Activated naive CD8-positive, alpha-beta T cell treated with anti-CD3 and anti-CD28 coated beads, Interleukin-2, amount 50 U/mL, for 24 hours (primary cell): ENCODE measurements at places on chromosomes 5 and 9.
A peak's percentile ranks its signal among the peaks of the same experiment; 100 is the strongest.

GRCh38 chr9:125600194-125600593 is 106.8 kb downstream of the MAPKAP1 start:
- no peak overlapping the region for H3K27ac ChIP-seq
- H3K4me1 ChIP-seq = peaks cover 14% of the 10 kb centered on the region
- no peak for DNase-seq
- H3K36me3 ChIP-seq = peaks cover 22% of the 10 kb centered on the region
- no peak overlapping the region for H3K4me3 ChIP-seq

DNA sequence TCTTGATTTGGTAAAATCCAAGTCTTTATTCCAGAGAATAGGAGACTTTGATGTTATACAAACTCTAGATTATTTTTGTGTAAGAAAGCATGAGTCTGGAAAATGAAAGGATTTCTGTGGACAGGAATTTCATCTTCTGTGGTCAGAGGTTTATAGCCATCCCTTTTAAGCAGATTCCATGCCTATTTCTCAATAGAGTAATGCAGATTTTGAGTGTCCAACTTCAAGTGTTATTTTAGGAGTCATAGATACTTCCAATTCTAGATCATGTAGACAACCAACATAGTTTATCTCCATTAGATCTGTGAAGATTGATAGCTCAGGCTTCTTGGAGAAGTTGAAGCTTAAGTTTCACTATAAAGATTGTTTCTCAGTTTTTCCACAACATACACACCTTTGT is 379.7 kb downstream of the PSAT1 start:
- H3K27me3 ChIP-seq = no peaks in the 10 kb centered on the region
- H3K4me3 ChIP-seq = no peak overlapping the region
- H3K4me1 ChIP-seq = no peaks in the 10 kb centered on the region

DNA sequence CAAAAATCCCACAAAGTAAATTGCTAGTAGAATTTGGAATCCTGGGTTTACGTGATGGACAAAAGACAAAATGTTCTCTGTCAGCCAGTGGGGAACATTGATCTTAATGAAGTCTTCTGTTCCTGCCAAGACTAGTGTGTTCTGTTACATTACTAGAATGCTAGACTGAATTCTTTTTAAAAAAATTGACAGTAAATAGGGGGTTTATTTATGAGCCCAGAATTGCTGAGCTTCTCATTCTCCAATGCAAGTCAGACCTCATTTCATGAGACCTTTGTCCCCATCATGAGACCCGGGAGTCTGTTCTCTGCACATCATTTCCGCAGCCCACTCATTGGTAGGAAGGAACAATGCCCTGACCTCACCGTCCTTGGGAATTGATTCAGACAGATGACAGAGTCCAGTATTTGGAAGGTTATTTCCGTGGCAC is 173.8 kb upstream of the OTULINL start:
- no peak overlapping the region for H3K4me3 ChIP-seq
- DNase-seq = no peak
- no peak overlapping the region for H3K27ac ChIP-seq
- H3K36me3 ChIP-seq = peaks cover 4% of the 10 kb centered on the region
- peaks cover 2% of the 10 kb centered on the region for H3K27me3 ChIP-seq

GRCh38 chr9:92724528-92725265 is 39.9 kb downstream of the BICD2 start:
- no peak for DNase-seq
- H3K4me1 ChIP-seq = peaks cover 23% of the 10 kb centered on the region
- H3K4me3 ChIP-seq = no peak overlapping the region
- no peaks in the 10 kb centered on the region for H3K27me3 ChIP-seq

- H3K4me3 ChIP-seq = no peak overlapping the region
- H3K36me3 ChIP-seq = no peaks in the 10 kb centered on the region
- H3K27me3 ChIP-seq = peaks cover 6% of the 10 kb centered on the region
- DNase-seq = no peak
- peaks cover 28% of the 10 kb centered on the region for H3K4me1 ChIP-seq
- H3K27ac ChIP-seq = no peak overlapping the region
These were observed 135.2 kb upstream of the HMHB1 start for GRCh38 chr5:143676802-143677201.

- H3K27ac ChIP-seq = no peak overlapping the region
- no peaks in the 10 kb centered on the region for H3K36me3 ChIP-seq
- H3K4me3 ChIP-seq = no peak overlapping the region
These were observed 138.1 kb upstream of the TLE4 start for GRCh38 chr9:79433703-79434102.

DNA sequence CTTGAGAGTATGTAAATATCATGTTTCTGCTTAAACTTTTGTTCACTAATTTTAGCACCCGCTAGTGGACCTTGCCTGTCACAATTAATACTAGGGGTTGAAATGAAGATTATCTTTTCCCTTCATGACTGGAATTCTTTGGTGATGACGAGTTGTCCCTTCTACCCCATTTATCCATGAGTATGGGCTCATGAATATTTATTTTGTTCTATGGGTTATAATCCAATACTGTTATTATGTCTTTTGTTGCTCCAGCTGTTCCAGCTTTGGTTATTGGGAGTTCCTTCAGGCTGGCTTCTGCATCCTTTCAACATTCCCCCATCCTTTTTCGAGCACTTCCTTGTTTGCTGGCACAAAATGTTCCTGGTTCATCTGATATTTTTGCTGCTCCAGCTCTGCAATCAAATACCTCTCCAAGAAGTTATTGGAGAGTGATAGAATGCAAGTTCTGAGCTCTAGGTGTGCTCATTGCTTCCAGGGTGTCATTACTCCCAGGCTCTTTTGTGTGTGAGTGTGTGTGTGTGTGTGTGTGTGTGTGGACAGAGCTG is 19.7 kb upstream of the ARHGEF28 start:
- H3K27me3 ChIP-seq = peaks cover 8% of the 10 kb centered on the region
- no peaks in the 10 kb centered on the region for H3K36me3 ChIP-seq
- DNase-seq = no peak
- H3K4me3 ChIP-seq = no peak overlapping the region

DNA sequence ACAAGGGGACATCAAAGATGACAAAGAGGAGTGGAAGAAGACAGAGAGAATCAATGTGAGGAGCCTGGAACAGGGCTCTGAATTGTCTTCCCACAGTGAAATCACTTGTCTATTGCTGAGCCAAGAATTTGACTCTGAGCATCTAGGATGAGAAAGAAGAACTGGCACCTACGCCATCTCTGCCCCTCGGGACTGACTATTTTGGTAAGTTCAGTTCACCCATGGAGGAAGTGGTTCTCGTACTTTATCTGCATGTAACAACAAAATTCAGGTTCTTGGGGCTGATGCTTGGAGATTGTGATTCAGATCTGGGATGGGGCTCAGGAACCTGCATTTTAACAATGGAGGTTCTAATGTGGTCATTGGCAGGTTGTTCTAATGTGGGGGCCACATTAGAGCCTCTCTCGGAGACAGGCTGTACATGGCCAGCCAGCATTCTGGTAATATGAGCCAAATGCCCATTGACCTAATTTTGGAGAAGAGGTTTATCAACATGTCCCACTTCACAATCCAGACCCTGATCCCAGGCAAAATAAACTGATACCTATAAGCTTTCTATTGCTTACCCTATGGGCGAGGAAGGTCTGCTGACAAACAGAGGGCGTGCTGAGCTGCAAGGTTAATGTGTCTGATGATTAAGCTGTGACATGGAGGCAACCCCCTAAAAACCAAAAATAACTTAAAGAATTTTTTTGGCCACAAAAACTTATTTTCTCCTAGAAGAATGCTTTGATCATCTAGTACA is 2.7 kb upstream of the IL12B start:
- H3K4me3 ChIP-seq = no peak overlapping the region
- no peak for DNase-seq
- H3K27me3 ChIP-seq = peaks cover 5% of the 10 kb centered on the region
- H3K27ac ChIP-seq = no peak overlapping the region

DNA sequence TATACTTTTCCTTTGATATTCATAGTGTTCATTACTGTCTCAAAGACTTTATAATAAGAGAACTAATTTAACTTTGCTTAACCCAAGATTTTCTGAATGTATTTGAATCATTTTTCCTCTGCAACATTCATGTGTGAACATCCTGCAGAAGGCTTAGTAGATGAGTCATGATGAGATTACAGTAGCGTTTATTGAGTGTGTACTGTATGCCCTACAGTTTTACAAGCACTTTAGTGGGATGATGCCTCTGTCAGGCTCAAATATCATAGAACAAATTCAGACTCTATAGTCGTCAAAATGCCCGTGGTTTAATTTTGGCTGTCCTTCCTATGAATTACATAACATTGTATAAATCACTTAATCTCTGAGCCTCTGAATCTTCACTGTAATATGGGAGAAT is 41.2 kb downstream of the FYB1 start:
- peaks cover 6% of the 10 kb centered on the region for H3K36me3 ChIP-seq
- H3K4me3 ChIP-seq = peak overlapping the region; percentile 73
- peaks cover 97% of the 10 kb centered on the region for H3K4me1 ChIP-seq
- no peak for DNase-seq

GRCh38 chr9:86713970-86714369 is 233.3 kb downstream of the GAS1 start:
- H3K36me3 ChIP-seq = no peaks in the 10 kb centered on the region
- H3K4me3 ChIP-seq = no peak overlapping the region
- H3K27me3 ChIP-seq = peaks cover 3% of the 10 kb centered on the region
- no peak for DNase-seq
- no peaks in the 10 kb centered on the region for H3K4me1 ChIP-seq

- no peak overlapping the region for H3K4me3 ChIP-seq
- H3K4me1 ChIP-seq = no peaks in the 10 kb centered on the region
- H3K36me3 ChIP-seq = no peaks in the 10 kb centered on the region
- peaks cover 16% of the 10 kb centered on the region for H3K27me3 ChIP-seq
- H3K27ac ChIP-seq = no peak overlapping the region
- DNase-seq = no peak
These were observed 14.1 kb upstream of the PTGR1 start for GRCh38 chr9:111613436-111614040.

GRCh38 chr5:72855821-72856220 is 39.4 kb downstream of the TNPO1 start:
- H3K36me3 ChIP-seq = peaks cover 55% of the 10 kb centered on the region
- H3K4me1 ChIP-seq = peaks cover 72% of the 10 kb centered on the region
- no peak overlapping the region for H3K4me3 ChIP-seq
- H3K27me3 ChIP-seq = no peaks in the 10 kb centered on the region

- peaks cover 50% of the 10 kb centered on the region for H3K27me3 ChIP-seq
- H3K27ac ChIP-seq = no peak overlapping the region
- H3K36me3 ChIP-seq = no peaks in the 10 kb centered on the region
- DNase-seq = no peak
- no peak overlapping the region for H3K4me3 ChIP-seq
These were observed 7.9 kb downstream of the IRX4 start for GRCh38 chr5:1874771-1875220.

GRCh38 chr9:33143241-33143661 is 23.9 kb downstream of the B4GALT1 start:
- H3K36me3 ChIP-seq = peaks cover 22% of the 10 kb centered on the region
- no peak for DNase-seq
- no peaks in the 10 kb centered on the region for H3K27me3 ChIP-seq
- peak overlapping the region; percentile 48 for H3K4me3 ChIP-seq
- peak overlapping the region; percentile 86 for H3K27ac ChIP-seq

- H3K36me3 ChIP-seq = no peaks in the 10 kb centered on the region
- H3K27ac ChIP-seq = no peak overlapping the region
- peaks cover 3% of the 10 kb centered on the region for H3K27me3 ChIP-seq
- no peaks in the 10 kb centered on the region for H3K4me1 ChIP-seq
- no peak overlapping the region for H3K4me3 ChIP-seq
- DNase-seq = no peak
These were observed 85.2 kb downstream of the TMEM252 start for GRCh38 chr9:68455451-68455850.

GRCh38 chr5:57501414-57502201 is 19.0 kb upstream of the ACTBL2 start:
- no peaks in the 10 kb centered on the region for H3K27me3 ChIP-seq
- no peak overlapping the region for H3K27ac ChIP-seq
- DNase-seq = no peak
- H3K4me1 ChIP-seq = peaks cover 2% of the 10 kb centered on the region
- no peak overlapping the region for H3K4me3 ChIP-seq

DNA sequence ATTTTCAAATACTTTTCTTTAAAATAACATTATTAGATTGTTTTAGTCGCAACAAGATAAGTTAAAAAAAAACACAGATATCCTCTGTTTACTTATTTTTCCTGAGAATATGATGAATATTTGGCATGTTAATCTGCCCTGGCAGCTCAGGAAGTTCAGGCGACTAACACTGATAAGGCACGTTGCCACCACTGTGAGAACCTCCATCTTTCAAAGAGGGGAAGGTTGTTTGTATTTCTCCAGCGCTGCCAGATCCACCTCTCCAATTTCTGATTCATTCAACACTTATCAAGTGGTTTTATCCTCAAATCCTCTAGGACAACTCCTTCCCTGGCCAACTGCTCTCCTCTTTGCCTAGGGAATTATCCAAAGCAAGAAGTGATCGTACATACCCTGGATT is 21.8 kb downstream of the CTNNAL1 start:
- H3K4me3 ChIP-seq = no peak overlapping the region
- H3K27ac ChIP-seq = no peak overlapping the region

- no peak for DNase-seq
- no peak overlapping the region for H3K4me3 ChIP-seq
- no peak overlapping the region for H3K27ac ChIP-seq
- H3K27me3 ChIP-seq = peaks cover 9% of the 10 kb centered on the region
- H3K36me3 ChIP-seq = no peaks in the 10 kb centered on the region
- no peaks in the 10 kb centered on the region for H3K4me1 ChIP-seq
These were observed 57.4 kb upstream of the PRSS3 start for GRCh38 chr9:33737811-33738606.

GRCh38 chr9:88775037-88775471 is 216.2 kb upstream of the S1PR3 start:
- H3K27me3 ChIP-seq = peaks cover 21% of the 10 kb centered on the region
- H3K4me3 ChIP-seq = no peak overlapping the region
- H3K36me3 ChIP-seq = no peaks in the 10 kb centered on the region
- DNase-seq = no peak

GRCh38 chr9:104993291-104993963 is 65.5 kb upstream of the ABCA1 start:
- no peak overlapping the region for H3K4me3 ChIP-seq
- peaks cover 32% of the 10 kb centered on the region for H3K4me1 ChIP-seq
- DNase-seq = no peak
- peaks cover 36% of the 10 kb centered on the region for H3K27me3 ChIP-seq
- no peak overlapping the region for H3K27ac ChIP-seq

- H3K4me3 ChIP-seq = peak within 1 kb of the TSS; percentile 84
- peak; percentile 70 for DNase-seq
- H3K27ac ChIP-seq = peak within 1 kb of the TSS; percentile 94
- H3K4me1 ChIP-seq = peaks cover 53% of the 10 kb centered on the region
- H3K27me3 ChIP-seq = no peaks in the 10 kb centered on the region
- H3K36me3 ChIP-seq = no peaks in the 10 kb centered on the region
These were observed at the start of gene ARSB for GRCh38 chr5:78985116-78985724. TSS of gene ARSB (minus strand) at chr5:78985310. CDS start at chr5:78985248, 62 bp downstream.

GRCh38 chr9:128116104-128117083 is 11.1 kb downstream of the PTGES2 start:
- H3K27ac ChIP-seq = peak overlapping the region; percentile 51
- no peaks in the 10 kb centered on the region for H3K27me3 ChIP-seq
- H3K36me3 ChIP-seq = peaks cover 6% of the 10 kb centered on the region
- no peak for DNase-seq

GRCh38 chr9:7520396-7520795 is 279.2 kb downstream of the DMAC1 start:
- no peaks in the 10 kb centered on the region for H3K4me1 ChIP-seq
- H3K27ac ChIP-seq = no peak overlapping the region
- H3K4me3 ChIP-seq = no peak overlapping the region
- no peak for DNase-seq
- H3K36me3 ChIP-seq = no peaks in the 10 kb centered on the region
- peaks cover 7% of the 10 kb centered on the region for H3K27me3 ChIP-seq
